ENCODE measurements at places on chromosomes 1 and 21. TPM values are rescaled to one million over a fixed set of nuclear protein-coding genes. Genes with fewer than 3 reads are reported as not detected.

The REN gene
- total RNA-seq, result not detected

- H3K27ac ChIP-seq, result no peak overlapping the region
- DNase-seq, result no peak
- no peaks in the 10 kb centered on the region for H3K36me3 ChIP-seq
- peaks cover 50% of the 10 kb centered on the region for H3K4me1 ChIP-seq
- peak overlapping the region; percentile 45 for H3K4me3 ChIP-seq
These were observed 2.0 kb downstream of the EFHD2 start for GRCh38 chr1:15411593-15412137.

GRCh38 chr1:87226341-87226760 lies 102.3 kb upstream of the LMO4 start:
- peak overlapping the region; percentile 18 for H3K4me3 ChIP-seq
- H3K36me3 ChIP-seq, result no peaks in the 10 kb centered on the region

The ETV3L gene
- total RNA-seq, result not detected

The OSBPL9 gene
- total RNA-seq, result 117 TPM

- H3K4me1 ChIP-seq, result no peaks in the 10 kb centered on the region
- H3K27me3 ChIP-seq, result no peaks in the 10 kb centered on the region
- H3K27ac ChIP-seq, result no peak overlapping the region
- H3K36me3 ChIP-seq, result no peaks in the 10 kb centered on the region
These were observed 533.9 kb downstream of the PLPP3 start for GRCh38 chr1:56045477-56045876.

The S100A7A gene
- not detected for total RNA-seq

The GCSAML gene
- total RNA-seq, result 0.14 TPM

DNA sequence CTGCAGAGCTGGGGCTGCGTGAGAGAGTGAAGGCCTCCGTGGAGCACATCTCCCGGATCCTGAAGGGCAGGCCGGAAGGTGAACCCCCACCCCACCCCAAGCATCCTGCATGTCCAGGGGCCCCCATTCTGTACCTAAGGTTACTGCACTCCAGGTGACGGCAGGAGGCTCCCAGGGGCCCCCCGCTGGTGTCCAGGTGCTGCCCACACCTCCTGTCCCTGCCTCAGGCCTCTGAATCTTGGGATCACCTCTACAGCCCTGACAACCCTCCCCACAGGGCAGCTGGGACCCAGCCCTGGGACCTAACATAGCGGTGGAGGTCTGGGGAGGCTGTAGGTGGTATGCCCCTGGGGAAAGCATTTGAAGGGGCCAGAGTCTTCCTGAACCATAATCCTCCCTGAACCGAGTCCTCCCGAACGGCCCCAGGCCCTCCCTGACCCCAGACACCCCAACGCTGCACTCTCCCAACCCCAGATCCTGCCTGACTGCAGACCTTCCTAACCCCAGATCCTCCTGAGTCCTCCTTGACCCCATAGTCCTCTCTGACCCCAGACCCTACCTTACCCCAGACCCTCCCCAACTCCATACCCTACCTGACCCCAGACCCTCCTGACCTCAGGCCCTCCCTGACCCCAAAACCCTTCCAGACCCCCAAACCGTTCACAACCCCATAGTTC lies 33.5 kb downstream of the TRIM11 start:
- no peaks in the 10 kb centered on the region for H3K27me3 ChIP-seq
- no peak for DNase-seq
- no peak overlapping the region for H3K27ac ChIP-seq
- H3K36me3 ChIP-seq, result no peaks in the 10 kb centered on the region
- H3K4me3 ChIP-seq, result no peak overlapping the region
- no peaks in the 10 kb centered on the region for H3K4me1 ChIP-seq

GRCh38 chr1:232982238-232982944 lies 32.0 kb downstream of the NTPCR start:
- H3K4me1 ChIP-seq, result peaks cover 14% of the 10 kb centered on the region
- peak overlapping the region; percentile 49 for H3K27ac ChIP-seq
- no peaks in the 10 kb centered on the region for H3K27me3 ChIP-seq
- H3K4me3 ChIP-seq, result no peak overlapping the region
- peaks cover 6% of the 10 kb centered on the region for H3K36me3 ChIP-seq

The ZBED6 gene
- total RNA-seq, result 34.1 TPM

- peaks cover 25% of the 10 kb centered on the region for H3K4me1 ChIP-seq
- DNase-seq, result no peak
- no peak overlapping the region for H3K27ac ChIP-seq
- H3K27me3 ChIP-seq, result no peaks in the 10 kb centered on the region
- H3K4me3 ChIP-seq, result no peak overlapping the region
These were observed 40.6 kb downstream of the MAPKAPK2 start for GRCh38 chr1:206725109-206725963.

The SPRR1A gene
- total RNA-seq, result not detected

DNA sequence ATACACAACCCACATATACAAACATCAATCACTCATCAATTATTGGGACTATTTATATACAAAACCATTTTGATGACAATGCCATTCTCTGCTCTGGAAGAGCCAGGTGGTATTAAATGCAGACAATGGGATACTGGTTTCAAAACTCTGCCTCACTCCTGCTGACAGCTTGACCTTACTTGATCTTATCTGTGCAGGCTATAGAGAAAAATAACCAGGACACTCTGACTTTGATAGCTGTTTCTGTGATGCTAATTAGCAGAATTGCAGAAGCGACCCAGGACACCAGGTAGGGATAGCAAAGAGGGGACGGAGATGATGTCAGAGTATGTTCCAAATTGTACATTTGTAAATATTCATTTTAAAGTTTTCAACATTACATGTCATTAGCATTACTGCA lies 89.5 kb downstream of the OLFM3 start:
- H3K36me3 ChIP-seq, result no peaks in the 10 kb centered on the region
- no peak for DNase-seq
- no peaks in the 10 kb centered on the region for H3K27me3 ChIP-seq

GRCh38 chr1:20445956-20446355 lies 40.1 kb downstream of the CAMK2N1 start:
- H3K4me3 ChIP-seq, result no peak overlapping the region
- peaks cover 15% of the 10 kb centered on the region for H3K27me3 ChIP-seq
- H3K36me3 ChIP-seq, result no peaks in the 10 kb centered on the region

DNA sequence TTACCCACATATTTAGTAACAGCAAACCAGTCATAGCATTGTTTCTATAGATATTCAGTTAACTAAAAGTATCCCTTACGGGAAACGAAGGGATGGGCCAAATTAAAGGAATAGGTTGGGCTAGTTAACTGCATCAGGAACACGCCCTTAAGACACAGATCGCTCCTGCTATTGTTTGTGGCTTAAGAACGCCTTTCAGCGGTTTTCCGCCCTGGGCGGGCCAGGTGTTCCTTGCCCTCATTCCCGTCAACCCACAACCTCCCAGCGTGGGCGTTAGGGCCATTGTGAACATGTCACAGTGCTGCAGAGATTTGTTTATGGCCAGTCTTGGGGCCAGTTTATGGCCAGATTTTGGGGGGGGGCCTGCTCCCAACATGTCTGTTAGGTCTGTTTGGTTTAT lies 14.7 kb downstream of the TNFRSF18 start:
- no peaks in the 10 kb centered on the region for H3K4me1 ChIP-seq
- H3K27ac ChIP-seq, result no peak overlapping the region
- peaks cover 6% of the 10 kb centered on the region for H3K27me3 ChIP-seq
- no peak for DNase-seq
- H3K4me3 ChIP-seq, result no peak overlapping the region

- H3K27ac ChIP-seq, result no peak overlapping the region
- no peak overlapping the region for H3K4me3 ChIP-seq
- DNase-seq, result no peak
- H3K4me1 ChIP-seq, result no peaks in the 10 kb centered on the region
- no peaks in the 10 kb centered on the region for H3K36me3 ChIP-seq
- no peaks in the 10 kb centered on the region for H3K27me3 ChIP-seq
These were observed 35.3 kb downstream of the CLCA4 start for GRCh38 chr1:86582161-86582560.

DNA sequence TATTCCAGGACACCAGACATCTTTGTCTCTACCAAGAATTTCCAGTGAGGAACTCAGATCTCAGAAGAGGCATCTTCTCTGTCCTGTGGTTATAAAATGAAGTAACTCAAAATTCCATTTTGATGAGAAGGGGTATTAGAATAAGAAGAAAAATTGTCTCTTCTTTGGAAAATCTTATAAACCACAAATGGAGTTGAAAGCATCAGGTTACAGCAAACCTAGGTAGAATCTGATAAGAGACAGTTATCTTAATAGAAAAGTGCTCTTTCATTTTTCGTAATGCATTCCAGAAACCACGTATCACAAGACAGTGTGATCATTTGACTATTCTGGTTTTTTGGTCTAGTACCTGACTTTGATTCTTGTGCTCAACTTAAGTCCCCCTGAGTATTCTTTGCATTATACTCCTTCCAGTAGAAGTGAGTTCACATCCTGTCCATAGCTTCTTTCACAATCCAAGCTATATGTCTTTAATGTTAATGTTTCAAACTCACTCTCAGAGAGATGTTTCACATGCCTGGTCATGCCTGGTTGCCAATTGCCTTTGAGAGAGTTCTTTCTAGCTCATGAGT lies 120.9 kb upstream of the PRDX6 start:
- H3K27me3 ChIP-seq, result no peaks in the 10 kb centered on the region
- H3K4me3 ChIP-seq, result no peak overlapping the region
- peak; percentile 86 for DNase-seq
- no peaks in the 10 kb centered on the region for H3K36me3 ChIP-seq
- no peaks in the 10 kb centered on the region for H3K4me1 ChIP-seq
